Right lobe of liver (tissue), 6 donors: ENCODE measurements at places on chromosomes 5 and 9. TPM values are rescaled to one million over a fixed set of nuclear protein-coding genes. Genes with fewer than 3 reads are reported as not detected.

GRCh38 chr9:127903557-127904475 is 4.4 kb upstream of the ST6GALNAC6 start:
- no peak for DNase-seq

SLC4A9 gene
- total RNA-seq: not detected

CORO2A gene
- 3.6 TPM for total RNA-seq

GRCh38 chr9:93263334-93264229 is 79.6 kb downstream of the WNK2 start:
- peak; percentile 36 for DNase-seq

- DNase-seq: no peak
These were observed 18.3 kb upstream of the SYNPO start for GRCh38 chr5:150622157-150622556.

- no peak for DNase-seq
These were observed 602.6 kb upstream of the DMAC1 start for GRCh38 chr9:8401961-8402705.

COL5A1 gene
- 6.8 TPM for total RNA-seq

DNA sequence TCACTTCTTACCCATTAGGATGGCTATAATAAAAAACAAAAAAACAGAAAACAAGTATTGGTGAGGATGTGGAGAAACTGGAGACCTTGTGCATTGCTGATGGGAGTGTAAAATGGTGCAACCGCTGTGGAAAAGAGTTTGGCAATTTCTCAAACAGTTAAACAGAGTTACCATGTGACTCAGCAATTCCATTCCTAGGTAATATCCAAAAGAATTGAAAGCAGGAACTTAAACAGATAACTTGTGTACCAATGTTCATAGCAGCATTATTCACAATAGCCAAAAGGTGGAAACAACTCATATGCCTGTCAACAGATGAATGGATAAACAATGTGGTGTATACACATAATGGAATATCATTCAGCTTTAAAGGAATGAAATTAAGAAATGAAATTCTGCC is 28.9 kb downstream of the DCP2 start:
- no peak for DNase-seq

GOLM1 gene
- 8.5 TPM for total RNA-seq

DNA sequence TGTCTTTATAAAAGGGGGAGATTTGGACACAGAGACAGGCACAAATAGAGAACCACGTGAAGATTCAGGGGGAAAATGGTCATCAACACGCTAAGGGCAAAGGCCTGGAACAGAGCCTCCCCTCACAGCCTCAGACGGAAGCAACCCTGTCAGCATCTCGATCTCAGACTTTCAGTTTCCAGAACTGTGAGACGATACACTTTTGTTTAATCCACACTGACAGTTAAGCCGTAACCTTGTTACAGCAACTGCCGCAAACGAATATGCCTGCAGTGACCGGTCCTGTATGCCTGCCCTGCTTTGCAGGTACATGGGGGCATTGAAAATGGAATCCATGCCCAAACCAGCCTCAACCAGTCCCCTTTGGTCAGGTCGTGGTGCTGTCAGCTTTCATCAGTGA is 139.5 kb downstream of the ATPSCKMT start:
- DNase-seq: no peak

- no peak for DNase-seq
These were observed 13.0 kb downstream of the CXXC5 start for GRCh38 chr5:139660923-139661814.

GRCh38 chr9:136556166-136556565 is 10.3 kb upstream of the NOTCH1 start:
- DNase-seq: no peak

DNA sequence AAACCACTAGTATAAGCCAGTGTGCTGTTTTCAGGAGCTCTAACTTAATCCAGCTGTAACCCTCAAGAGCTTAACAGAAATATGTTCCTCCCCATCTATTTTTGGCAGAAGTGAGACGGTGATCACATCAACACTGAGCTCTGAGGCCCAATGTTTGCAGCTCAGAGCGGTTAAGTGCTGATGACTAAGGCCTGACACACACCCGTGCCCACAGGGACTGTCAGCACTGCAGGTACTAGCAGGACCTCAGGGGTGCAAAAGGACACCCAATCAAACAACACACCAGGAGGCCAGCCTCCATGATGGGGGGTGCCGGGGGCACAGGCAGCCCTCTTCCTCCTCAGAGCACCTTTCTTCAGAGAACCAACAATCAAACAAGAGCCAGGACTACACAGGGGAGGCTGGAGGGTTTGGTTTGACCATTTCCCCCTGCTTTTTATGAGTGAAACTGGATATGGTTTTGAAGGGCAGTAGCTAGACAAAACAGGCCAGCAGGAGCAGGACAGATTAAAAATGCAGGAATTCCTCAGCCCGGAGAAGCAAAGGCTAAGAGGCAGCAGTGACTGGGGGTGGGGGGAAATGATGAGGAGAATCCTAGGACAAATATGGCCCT is 61.3 kb downstream of the RAPGEF1 start:
- peak; percentile 45 for DNase-seq

- DNase-seq: peak; percentile 88
These were observed 7.9 kb upstream of the ENG start for GRCh38 chr9:127862075-127863011.

PPP6C gene
- 18.6 TPM for total RNA-seq

ACER2 gene
- 3.3 TPM for total RNA-seq

DNA sequence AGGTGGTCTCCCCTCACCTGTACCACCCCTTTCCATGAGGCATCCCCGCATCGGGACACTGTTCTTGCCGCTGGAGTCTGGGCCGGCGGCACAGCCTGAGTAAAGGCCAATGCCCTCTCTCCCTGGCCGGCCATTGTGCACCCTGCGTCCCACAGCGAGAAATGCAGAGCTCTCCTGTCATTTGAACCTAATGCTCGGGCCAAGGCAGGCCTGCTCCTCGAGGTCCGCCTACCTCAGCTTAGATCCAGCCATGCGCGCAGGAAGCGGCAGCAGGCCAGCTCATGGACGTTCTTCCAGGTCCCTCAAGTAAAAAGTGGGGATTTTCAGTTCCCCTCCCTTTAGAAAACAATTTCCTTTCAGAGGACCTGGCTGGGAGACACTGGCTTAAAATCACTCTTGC is 135.0 kb downstream of the HSD17B3 start:
- DNase-seq: no peak

- DNase-seq: no peak
These were observed 18.1 kb downstream of the OCLN start for GRCh38 chr5:69510694-69511093.

DNA sequence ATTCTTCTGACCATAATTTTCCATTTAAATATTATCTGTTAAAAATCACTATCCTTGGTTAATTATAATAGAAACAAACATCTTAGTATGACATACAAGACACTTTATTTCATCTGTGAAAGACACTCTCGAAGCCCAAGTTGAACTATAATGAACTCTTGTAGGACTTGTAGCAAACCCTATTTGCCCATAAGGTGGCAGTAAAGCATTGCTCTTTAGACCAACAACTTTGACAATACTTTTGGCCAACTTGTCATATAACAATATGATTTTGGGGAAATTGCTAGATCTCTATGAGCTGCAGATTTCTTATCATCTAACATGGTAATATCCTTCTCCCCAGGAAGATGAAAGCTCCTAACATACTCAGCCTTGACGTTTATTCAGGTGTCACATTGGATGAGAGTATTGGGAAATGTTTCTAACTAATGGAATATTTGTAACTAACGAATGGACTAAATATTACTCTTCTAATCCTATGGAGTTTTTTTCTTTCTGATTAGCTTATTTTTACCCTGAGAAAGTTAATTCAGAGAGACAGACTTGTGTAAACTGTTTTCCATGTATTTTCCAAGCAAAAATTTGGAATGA is 11.0 kb downstream of the SPINK14 start:
- no peak for DNase-seq

GRCh38 chr9:130839132-130840111 is 4.4 kb downstream of the ABL1 start:
- no peak for DNase-seq

KIF12 gene
- total RNA-seq: 11.6 TPM

DNA sequence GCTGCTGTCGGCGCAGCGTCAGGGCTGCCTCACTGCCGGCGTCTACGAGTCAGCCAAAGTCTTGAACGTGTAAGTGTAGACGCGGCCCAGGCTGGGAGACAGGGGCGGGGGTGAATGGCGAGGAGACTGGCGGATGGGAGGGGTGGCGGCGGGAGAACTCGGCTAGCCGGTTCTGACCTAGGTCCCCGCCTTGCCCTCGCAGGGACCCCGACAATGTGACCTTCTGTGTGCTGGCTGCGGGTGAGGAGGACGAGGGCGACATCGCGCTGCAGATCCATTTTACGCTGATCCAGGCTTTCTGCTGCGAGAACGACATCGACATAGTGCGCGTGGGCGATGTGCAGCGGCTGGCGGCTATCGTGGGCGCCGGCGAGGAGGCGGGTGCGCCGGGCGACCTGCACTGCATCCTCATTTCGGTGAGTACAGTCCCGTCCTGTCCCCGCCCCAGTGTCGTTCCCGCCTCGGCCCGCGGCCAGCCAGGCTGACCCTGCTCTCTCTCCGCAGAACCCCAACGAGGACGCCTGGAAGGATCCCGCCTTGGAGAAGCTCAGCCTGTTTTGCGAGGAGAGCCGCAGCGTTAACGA is 745 bp downstream of the GADD45G start:
- peak; percentile 76 for DNase-seq

DNA sequence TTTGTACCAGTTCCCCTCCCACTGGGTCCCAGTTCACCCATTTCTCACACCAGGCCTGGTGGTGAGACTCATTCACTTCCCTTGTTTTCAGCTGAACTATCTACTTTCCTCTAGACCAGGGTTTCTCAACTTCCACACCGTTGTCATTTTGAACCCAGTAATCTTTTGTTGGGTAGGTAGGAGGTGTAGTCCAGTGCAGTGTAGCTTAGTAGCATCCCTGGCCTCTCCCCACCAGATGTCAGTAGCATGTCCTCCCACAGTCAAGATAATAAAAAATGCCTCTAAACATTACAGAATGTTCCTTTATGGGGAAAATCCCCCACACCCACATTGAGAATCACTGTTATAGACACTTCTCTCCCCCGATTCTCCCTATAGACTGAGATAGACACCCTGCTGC is 299.1 kb downstream of the EPB41L4A start:
- no peak for DNase-seq

GPR150 gene
- 0.18 TPM for total RNA-seq

GRCh38 chr5:179323026-179323870 is 22.0 kb downstream of the ADAMTS2 start:
- DNase-seq: peak; percentile 30

DNA sequence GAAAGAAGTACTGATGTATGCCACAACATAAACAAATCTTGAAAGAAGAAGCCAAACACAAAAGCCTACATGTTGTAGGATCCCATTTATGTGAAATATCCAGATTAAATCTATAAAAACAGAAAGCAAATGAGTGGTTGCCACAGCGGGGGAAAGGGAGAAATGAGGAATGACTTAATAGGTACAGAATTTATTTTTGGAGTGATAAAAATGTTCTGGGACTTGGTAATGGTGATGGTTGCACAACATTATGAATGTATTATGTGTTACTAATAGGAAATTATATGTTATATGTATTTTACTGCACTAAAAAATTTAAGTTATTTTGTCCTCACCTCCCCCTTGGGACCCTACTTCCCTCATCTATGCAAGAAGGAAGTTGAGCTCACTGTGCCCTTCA is 16.4 kb upstream of the TTC1 start:
- DNase-seq: no peak

HMMR gene
- 1.0 TPM for total RNA-seq

- no peak for DNase-seq
These were observed 6.7 kb upstream of the PHF2 start for GRCh38 chr9:93569621-93570174.

DNA sequence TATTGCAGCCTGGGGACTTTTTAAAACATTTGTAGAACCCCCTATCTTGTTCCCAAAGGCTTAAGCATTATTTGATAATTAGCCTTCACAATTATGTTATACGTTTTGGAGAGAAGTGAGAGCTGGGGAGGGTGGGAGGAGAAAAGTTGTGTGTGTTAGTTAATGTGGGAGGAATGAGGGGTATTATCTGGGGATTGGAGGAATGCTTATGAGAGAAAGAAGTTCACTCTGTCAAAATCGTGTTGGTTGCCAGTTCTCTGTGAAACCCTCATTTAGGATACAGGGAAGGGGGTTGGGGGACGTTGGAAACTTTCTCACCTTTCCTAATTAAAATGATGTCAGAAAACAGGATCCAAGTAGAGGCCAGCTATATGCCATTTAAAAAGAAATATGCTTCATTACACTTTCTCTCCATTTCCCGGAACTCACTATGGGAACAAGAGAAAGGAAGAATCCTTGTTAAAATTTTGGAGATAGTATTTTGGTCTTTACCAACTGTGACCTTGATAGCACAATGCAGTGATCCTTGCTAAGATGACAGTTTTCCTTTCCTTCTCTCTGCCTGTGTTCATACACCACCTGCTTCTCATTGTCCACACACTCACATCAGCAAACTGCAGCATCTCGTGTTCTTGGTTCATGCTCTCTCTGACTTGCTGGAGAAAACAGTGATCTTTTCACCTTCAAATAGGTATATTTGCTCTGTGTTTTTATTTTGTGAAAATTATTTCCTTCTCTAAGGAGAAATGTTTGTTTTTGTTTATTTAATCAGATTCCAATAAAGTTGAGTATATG is 336.7 kb upstream of the CLINT1 start:
- no peak for DNase-seq

IFNA13 gene
- total RNA-seq: not detected

GRCh38 chr9:130028493-130029222 is 14.3 kb downstream of the FNBP1 start:
- no peak for DNase-seq

PCDHA13 gene
- total RNA-seq: not detected

- no peak for DNase-seq
These were observed 23.9 kb downstream of the LARP1 start for GRCh38 chr5:154779105-154779504.

ALDH1A1 gene
- 486 TPM for total RNA-seq

DNA sequence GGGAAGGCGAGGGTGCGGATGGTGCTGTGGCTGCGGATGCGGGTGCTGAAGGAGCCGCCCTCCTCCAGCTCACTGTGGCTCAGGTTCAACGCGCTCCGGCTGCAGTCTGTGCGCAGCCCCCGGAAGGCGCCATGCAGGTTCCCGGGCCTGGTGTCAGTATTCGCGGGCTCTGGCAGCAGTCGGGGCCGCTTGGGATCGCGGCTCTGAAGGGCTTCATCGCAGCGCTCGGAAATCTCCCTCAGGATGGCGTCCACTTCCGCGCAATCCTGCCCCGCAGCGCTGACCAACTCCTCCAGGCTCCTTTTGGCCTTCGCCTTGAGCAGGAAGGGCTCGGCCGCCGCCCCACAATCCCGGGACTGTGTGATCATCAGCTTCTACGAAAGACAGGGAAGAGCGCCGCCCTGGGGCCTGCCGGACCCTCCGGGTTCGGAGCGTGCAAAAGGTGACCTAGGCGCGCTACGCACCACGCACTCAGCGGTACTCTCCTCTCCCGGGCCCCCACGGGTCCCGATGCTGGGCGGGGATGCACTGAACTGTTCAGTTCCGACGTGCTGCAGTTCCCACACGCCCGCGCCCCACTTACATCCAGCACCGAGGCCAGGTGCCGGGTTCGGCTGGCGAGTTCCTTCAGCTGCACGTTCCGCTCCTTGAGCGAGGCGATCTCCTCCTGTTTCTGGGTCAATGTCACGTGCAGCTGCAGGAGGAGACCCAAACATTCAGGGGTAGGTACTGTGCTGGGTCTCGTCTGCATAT is 6.5 kb downstream of the MCIDAS start:
- DNase-seq: no peak

GRCh38 chr5:147619281-147619878 is 109.5 kb upstream of the DPYSL3 start:
- DNase-seq: no peak

- DNase-seq: no peak
These were observed 41.3 kb downstream of the ZNF474 start for GRCh38 chr5:122170620-122171019.
